ENCODE measurements at places on chromosomes 7 and 10.

DNA sequence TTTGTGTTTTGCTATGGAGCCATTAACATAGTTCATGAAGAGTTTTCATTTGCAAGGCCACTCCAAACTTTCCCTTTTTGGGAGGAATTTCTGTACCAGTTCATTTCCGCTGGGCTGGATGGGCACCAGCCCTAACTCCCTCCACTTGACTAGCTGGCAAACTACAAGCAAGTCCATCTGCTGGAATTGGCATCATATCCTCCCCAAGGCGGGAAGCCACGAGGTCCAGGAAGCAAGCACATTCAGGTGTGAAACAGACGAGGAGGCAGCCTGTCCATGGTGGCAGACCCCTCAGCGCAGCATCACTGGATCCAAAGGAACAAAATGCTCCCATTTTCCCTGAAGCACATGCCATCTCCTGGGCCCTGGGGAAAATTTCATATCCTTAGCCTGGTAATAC lies 125.8 kb downstream of the ABLIM1 start:
- no peak for DNase-seq

GRCh38 chr7:87774690-87775089 lies 101.5 kb downstream of the SLC25A40 start:
- no peak for DNase-seq

GRCh38 chr7:140966561-140967233 lies 42.0 kb upstream of the BRAF start:
- no peak for DNase-seq

GRCh38 chr7:27961255-27961654 lies 219.3 kb downstream of the JAZF1 start:
- no peak for DNase-seq
